Stimulated activated CD4-positive, alpha-beta T cell treated with anti-CD3 and anti-CD28 coated beads, Interleukin-2, amount 100 ng/mL, for 4 hours (primary cell): ENCODE measurements at places on chromosomes 6 and 20.

- no peak for DNase-seq
These were observed 257.3 kb upstream of the SGK1 start for GRCh38 chr6:134575221-134575620.

GRCh38 chr6:148217921-148218320, 124.7 kb upstream of the SASH1 start:
- no peak for DNase-seq

- peak; percentile 18 for DNase-seq
These were observed 213.7 kb downstream of the ANKRD60 start for GRCh38 chr20:58014628-58015315.

- no peak for DNase-seq
These were observed 701.3 kb upstream of the CHD6 start for GRCh38 chr20:42319252-42320013.

GRCh38 chr6:1103945-1104623, 207.8 kb upstream of the FOXQ1 start:
- no peak for DNase-seq

- no peak for DNase-seq
These were observed 603.7 kb upstream of the PTCHD4 start for GRCh38 chr6:48714699-48715098.

- no peak for DNase-seq
These were observed 5.0 kb downstream of the PLN start for GRCh38 chr6:118553132-118553531.

DNA sequence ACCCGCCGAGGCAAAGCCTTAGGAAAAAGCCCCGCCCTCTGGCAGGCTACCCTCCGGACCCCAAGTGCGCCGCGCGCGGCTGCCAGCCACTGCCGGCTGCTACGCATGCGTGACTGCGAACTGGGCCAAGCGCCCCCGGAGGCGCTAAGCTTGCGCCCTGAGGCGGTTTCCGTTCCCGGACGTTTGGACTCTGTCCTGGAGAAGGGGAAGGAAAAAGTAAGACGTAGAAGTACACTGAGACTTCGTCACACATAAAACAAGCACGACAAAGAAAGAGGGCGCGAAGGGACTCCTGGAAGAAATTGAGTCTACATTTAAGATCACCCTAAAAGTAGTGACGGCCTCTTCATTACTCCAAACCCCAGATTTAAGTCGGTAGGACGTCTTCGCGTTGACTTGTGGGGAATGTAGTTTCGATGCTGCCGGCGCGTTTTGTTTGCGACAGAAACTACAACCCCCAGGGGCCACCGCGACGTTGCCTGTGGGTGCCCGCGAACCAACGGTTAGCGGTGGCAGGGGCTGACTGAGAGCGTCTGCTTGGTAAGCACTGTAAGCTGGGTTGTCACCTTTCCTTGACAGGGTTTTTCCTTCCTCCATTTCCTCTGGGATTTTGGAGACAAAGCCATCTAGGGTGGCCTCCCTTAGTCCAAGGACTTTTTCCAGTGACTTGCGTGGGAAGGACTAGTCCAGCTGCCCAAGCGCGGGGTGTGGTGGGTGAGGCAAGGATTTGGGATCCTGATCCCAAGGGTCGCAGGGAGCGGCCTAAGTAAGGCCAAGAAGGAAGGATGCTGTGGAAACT, at the start of gene CEP57L1:
CEP57L1 (plus strand) TSS at position 472 of the 799 bp plus-strand sequence. CDS start 49,715 bp downstream, outside the sequence.
- peak; percentile 90 for DNase-seq

DNA sequence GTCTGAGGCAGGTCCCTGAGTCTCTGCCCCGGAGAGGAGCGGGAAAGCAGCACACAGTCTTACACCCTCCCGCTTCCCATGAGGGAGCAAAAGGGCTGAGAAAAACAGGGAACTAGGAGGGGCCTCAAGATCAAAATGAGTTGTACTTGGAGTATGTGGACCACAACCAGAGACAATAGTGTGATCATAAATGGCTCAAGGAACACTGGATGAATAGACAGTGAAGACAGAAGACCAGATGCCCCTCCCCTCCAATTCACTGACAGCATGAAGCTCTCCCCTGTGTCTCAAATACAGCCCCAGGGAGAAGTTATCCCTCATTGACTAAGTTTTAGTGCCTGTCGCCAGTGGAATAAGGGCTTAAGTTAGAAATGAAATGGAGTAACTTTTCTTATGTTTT, 191.0 kb downstream of the TFAP2A start:
- DNase-seq = no peak

GRCh38 chr20:62606551-62607201, 35.6 kb upstream of the SLCO4A1 start:
- DNase-seq = no peak

GRCh38 chr6:150191809-150192208, 49.0 kb downstream of the PPP1R14C start:
- no peak for DNase-seq
